ENCODE measurements at places on chromosomes 4 and X.

GRCh38 chrX:71366674-71367256 lies 608 bp downstream of the TAF1 start:
- peak; percentile 25 for DNase-seq

GRCh38 chr4:29619168-29619567 lies 1101.0 kb upstream of the PCDH7 start:
- DNase-seq: no peak

DNA sequence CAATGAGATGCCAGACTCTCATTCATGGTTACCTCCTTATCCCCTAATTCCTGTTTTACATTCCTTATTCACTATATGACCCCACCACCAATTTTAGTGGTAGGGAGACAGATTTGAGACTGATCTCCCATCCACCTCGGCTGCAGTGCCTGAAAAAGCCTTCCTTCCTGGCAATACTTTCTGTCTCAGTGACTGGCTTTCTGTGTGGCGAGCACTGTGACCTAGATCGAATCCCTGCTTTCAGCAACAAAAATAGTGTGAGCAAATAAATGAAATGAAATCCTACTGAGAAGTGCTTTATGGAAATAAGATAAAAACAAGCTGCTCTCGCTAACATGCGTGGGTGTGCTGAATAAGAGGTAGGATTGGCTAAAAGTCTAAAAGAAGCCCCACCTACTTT lies 165.3 kb downstream of the GPM6A start:
- no peak for DNase-seq

DNA sequence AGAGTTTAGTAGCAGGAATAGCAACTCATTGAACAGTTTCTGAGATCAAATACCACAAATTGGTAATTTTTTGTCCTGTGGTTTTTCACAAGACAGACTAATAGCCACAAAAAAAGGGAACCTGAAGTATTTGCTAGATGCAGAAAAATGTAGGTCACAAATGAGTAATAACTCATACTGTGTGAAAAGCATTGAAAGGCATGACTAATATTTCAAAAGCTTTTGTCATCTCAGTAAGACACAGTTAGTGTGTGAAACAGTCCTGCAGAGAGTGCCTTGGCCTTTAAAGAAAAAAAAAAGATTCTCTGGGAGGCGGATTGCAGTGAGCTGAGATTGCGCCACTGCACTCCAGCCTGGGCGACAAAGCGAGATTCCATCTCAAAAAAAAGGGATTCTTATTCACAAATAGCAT lies 31.4 kb upstream of the SLC25A31 start:
- DNase-seq: peak; percentile 89

- no peak for DNase-seq
Observed at GRCh38 chr4:87304745-87305432, 17.8 kb downstream of the HSD17B13 start.

- DNase-seq: no peak
Observed at GRCh38 chr4:76987685-76988084, 38.1 kb downstream of the SEPTIN11 start.

DNA sequence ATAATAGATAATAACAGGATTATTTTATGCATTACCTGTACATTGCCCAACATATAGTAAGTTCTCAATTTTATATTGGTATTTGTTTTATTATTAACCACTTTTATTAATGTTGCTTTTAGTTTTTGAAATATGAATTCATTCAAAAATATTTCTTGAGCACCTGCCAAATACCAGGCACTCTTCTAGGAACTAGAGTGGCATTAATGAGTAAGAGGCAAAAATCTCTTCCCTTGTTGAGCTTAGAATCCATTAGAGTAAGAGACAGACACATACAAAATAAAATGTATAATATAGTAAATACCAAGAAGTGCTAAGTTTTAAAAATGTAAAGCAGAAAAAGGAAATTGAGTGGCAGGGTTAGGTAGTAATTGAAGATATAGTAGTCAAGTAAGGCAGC lies 45.8 kb downstream of the TET2 start:
- DNase-seq: no peak

GRCh38 chr4:115234405-115235093 lies 121.1 kb upstream of the NDST4 start:
- peak; percentile 37 for DNase-seq

DNA sequence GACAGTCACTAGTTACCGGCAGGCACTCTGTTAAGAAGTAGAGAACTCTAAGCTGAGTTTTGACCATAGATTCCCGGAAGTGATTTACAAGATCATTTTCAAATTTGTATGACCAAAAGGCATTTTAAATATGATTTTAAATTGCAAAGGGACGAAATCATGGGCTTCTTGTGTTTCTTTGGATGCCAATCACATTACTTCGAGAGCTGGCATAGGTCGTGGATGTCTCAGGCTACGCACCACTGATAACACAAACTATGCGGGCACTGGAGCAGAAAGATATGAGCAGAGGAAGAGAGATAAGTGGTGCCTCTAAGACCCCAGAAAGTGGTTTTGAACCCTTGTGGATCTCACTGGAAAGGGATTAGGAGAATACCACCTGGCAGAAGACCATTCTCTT lies 294.2 kb upstream of the FTHL17 start:
- DNase-seq: no peak

GRCh38 chrX:24399550-24399949 lies 39.1 kb downstream of the SUPT20HL1 start:
- DNase-seq: no peak

DNA sequence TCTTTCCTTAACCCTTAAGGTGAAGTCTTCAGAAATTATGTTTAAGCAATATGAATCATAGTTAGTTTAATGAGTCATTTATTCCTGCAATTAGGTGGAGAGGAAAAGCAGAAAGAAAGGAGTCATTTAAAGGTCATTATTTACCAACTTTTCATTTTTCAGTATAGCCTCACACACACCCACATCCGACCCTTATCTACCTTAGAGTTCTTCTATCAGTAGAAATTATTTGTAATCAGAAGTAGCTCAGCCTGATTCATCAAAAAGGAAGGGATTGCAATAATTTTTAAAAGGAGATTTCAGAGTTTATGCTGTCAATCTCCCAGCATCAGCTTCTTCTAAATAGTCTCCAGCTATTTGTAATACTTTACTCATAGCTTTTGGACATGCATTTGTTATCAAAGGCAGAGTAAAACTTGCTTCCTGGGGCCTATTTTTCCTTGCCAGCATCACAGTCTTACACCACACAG lies 5.9 kb downstream of the ANXA10 start:
- no peak for DNase-seq

GRCh38 chr4:95462921-95463320 lies 85.9 kb downstream of the UNC5C start:
- DNase-seq: no peak

GRCh38 chr4:93351846-93352245 lies 476.7 kb upstream of the ATOH1 start:
- DNase-seq: no peak

- DNase-seq: no peak
Observed at GRCh38 chr4:144862210-144862609, 216.3 kb downstream of the HHIP start.

DNA sequence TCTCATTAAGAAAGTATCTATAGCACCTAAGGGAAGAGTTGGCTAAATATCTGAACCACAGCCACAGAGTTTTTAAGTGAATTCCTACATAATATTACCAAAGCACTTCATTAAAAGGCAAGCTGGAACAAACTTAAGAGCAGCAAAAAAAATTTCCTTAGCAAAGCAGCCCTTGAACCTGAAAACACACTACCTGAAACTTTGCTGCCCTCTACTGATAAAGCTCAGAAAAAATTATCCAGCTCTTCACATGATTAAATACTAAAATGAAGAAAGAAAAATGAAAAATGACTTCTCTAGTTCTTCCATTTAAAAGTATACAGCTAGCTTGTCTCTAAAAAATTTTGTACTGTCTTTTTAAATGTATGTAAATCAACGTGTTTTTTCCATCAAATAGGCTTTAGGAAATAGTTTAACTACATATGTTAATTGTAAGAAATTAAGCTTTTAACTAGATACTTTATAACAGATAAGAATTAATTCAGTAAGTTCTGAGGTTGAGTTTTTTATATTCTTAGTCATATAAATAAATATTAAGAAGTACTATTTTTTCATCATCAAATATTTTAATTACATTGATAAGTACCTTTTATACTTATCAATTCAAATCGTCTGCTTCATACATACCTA lies 156.1 kb downstream of the STPG2 start:
- no peak for DNase-seq

GRCh38 chr4:109510687-109511086 lies 49.4 kb upstream of the MCUB start:
- DNase-seq: no peak

DNA sequence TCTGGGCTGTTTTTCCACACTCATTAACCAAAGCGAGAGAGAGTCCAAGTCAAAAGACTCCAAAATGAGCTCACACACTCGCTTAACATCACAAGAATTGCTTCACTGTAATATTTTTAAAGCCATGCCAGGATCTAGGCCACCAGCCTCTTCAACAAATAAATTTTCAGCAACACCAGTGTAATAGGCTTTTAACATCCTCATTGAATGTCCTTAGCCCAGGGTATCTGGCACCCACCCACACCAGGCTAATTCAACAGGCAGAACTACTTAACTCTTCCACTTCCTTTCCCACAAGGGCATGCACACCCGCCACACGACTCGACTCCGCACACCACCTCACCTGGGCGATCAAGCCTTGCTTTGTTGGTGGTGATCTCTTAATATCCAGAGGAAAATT lies 34.2 kb downstream of the FAT1 start:
- DNase-seq: no peak

DNA sequence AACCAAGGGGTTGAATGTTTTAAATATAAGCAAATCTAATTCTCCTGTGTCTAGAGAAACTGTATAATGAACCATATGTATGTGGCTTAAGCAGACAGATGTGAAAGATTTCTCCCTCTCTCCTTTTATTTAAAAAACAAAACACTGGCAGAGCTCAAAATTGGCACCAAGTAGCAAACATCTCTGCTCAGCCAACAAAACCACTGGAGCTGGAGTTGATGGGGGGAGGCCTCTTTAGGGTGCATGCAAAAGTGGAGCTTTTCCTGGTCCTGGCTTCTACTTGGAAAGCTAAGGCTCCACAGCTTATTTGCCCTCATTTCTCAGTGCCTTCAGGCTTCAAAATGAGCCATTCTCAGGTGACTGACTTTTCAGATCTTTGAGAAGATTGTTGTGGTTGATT lies 95.6 kb downstream of the REPS2 start:
- no peak for DNase-seq

GRCh38 chr4:60088807-60089486 lies 1111.2 kb upstream of the ADGRL3 start:
- no peak for DNase-seq

GRCh38 chr4:62513306-62513705 lies 1313.2 kb downstream of the ADGRL3 start:
- DNase-seq: peak; percentile 47

DNA sequence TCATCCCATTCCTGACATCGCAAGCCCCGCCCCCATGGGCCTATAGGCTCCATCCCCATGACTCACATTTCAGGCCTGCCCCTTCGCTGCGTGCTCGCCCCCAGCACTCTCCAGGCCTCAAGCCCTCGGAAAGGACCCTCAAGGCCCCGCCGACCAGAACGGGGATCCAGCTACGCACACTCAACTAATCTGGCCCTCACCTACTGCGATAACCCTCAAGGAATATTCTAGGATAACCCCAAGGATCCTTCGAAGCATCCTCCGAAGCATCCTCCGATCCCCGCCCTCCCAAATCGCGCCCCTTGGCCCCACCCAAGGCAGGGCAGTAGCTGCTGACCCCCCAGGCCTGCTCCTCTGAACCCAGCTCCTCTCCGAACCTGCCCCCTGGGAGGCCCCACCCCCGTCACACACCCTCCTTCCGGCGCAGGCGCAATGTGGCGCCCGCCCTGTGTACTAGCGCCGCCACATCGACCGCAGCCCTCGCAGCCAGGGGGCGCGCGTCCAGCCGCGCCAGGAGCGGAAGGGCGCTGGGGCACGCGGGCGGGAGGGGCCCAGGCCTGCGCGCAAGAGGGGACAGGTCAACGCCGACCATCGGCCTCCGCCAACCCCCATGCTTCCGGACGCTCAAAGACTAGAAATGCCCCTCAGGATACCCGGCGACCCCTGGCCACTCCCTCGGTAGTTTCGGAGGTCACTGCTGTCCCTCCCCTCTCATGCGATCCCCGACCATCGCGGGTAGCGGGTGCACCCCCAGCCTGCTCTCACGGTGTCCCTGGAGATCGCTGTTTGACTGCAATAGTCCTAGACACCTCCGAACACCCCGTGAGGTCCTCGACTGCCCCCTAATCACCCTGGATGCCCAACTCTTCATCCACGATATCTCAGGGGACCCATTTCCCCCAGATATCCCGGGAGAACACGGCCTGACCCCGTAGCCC lies 6.4 kb upstream of the MAGIX start:
- peak; percentile 90 for DNase-seq

- DNase-seq: no peak
Observed at GRCh38 chrX:15916704-15917084, 62.1 kb upstream of the AP1S2 start.

- no peak for DNase-seq
Observed at GRCh38 chrX:149527705-149528104, 13.1 kb upstream of the EOLA1 start.

DNA sequence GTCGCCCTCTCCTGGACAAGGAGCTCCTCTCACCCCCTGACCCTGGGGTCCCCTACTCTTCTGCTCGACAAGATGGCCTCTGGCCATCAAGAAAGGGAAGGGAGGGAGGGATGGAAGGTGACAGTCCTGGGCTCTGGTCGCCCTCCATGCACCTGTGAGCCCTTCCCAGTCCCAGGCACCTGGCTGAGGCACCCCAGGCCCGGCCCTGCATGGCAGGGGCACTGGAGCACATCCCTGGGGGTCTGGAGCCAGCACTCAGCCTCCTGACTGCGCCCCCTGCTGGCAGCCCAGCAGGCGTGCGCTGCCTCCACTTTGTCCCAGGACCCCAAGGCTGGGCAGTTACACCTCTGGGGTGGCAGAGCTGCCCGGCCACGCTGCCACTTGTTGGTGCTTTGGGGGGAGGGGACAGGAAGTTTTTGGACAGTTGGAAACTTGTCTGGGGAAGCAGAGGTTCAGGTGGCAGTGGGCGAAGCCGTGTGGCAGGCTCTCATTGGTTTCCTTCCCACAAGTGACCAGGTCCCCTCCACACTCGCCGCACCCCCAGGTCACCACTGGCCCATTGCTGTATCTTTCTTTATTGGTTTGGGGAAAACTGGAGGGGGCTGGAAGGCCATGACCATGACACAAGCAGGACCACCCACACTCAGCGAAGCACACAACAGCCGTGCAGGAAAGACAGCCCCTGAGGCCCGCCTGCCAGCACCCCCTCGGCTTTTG lies 4.3 kb downstream of the PNCK start:
- DNase-seq: peak; percentile 38

DNA sequence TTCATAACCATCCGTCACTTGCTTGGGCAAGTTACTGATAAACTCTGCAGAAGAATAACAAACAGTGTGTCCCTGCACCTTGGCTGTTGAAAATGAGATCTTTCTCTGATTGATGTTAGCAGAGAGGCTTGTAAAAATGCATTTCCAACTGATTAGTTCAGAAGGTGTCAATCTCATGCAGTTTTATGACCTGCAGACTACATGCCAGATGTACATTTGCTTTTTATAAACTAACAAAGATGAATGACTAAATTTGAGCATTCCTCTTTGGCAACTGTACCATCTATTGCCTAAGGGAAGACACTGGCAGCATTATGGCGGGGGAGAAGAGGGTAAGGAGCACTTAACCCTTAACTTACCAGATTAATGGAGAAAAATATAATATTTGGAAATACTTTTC lies 192.8 kb downstream of the DCTD start:
- no peak for DNase-seq

Data from suppressor macrophage treated with lipopolysaccharide for 4 hours (primary cell).